Activated CD4-positive, alpha-beta T cell treated with anti-CD3 and anti-CD28 coated beads, Interleukin-2, amount 50 U/mL, for 48 hours (primary cell): ENCODE measurements at places on chromosomes 16 and 17.

DNA sequence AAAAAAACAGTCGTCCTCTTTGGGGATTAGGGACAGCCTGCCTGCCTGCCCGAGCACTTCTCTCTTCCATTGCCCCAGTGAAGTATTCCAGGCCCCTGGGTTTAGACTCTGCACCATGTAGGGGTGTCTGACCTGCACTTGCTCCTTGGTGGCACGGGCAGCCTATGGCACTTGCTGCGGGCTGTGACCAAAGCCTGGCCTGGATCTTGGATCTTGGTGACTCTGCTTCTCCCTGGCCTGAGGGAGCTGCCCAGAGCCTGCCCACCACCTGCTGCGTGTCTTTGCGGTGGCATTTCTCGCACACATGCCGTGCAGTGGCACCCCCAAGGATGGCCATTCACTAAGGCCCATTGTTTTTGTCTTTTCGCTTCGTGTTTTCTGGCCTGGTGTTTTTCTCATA lies 6.1 kb upstream of the STH start:
- no peak for DNase-seq

DNA sequence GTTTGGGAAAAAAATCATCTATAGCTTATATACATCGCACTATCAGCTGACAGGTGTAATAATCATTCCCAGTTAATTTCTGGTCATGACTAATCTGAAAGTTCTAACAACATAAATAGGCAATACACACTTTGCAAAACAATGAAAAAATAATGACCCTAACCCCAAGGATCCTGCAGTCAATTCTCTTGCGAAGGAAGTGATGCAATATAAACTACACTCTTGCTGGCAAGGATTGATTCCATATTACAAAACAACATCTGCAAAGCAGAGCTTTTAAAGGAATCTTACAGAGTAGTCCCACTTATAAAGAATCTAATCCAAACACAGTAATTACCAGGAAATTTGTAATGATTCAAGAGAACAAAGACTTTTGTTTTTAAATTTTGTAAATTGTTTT lies 73.4 kb downstream of the MYO1D start:
- DNase-seq = no peak

DNA sequence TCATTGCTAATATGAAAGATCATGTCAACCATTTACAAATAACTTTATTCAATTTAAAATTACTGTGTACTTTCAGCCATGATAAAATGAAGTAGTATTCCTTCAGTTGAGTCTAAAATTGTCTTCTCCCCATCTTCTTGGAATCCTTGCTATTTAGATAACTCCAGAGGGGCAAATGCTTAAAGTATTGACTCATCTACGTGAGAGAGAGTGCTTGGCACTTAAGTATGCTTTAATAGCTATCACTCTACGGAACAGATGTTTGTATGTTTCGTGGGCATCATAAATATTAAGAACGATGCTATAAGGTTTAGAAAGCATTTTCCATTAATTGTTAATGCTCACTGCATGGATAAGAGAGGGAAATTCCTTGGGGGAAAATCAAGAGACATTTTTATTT lies 69.3 kb upstream of the MED13 start:
- no peak for DNase-seq

- no peak for DNase-seq
Measured at GRCh38 chr17:37293770-37294169, 82.0 kb upstream of the C17orf78 start.
